Fibroblast of lung (primary cell): ENCODE measurements at places on chromosomes 13 and 19. TPM values are rescaled to one million over a fixed set of nuclear protein-coding genes. Genes with fewer than 3 reads are reported as not detected.

- no peak for DNase-seq
These were observed 16.6 kb upstream of the SHKBP1 start for GRCh38 chr19:40560092-40560507.

DNA sequence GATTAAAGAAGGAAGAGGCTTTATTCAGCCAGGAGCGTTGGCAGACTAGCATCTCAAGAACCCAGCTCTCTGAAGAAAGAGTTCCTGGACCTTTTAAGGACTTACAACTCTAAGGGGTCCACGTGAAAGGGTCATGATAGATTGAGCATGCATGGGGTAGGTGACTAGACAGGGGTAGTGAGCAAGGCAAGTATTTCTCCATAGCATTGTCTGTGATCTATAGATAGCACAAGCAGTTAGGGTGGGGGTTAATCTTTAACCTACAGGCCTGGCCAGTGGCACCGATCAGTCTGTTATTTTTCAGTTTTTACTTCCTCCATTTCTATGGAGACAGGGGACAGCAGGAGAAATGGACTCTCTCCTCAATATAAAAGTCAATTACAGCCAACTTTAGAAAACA lies 983.7 kb downstream of the SLITRK1 start:
- DNase-seq = no peak

LILRA2 gene
- not detected in 2 replicates for polyA plus RNA-seq

XAB2 gene
- polyA plus RNA-seq = 12.5 and 16.5 TPM in 2 replicates
